ENCODE measurements at places on chromosomes 12 and 14.
A peak's percentile ranks its signal among the peaks of the same experiment; 100 is the strongest.

- no peak for DNase-seq
Observed at GRCh38 chr12:5511644-5512600, 80.0 kb downstream of the NTF3 start.

- no peak for DNase-seq
Observed at GRCh38 chr12:130945786-130946492, 7.8 kb upstream of the ADGRD1 start.

GRCh38 chr14:89787525-89787924 is 167.0 kb downstream of the EFCAB11 start:
- DNase-seq = no peak

GRCh38 chr14:55546212-55546874 is 33.7 kb upstream of the KTN1 start:
- DNase-seq = no peak

DNA sequence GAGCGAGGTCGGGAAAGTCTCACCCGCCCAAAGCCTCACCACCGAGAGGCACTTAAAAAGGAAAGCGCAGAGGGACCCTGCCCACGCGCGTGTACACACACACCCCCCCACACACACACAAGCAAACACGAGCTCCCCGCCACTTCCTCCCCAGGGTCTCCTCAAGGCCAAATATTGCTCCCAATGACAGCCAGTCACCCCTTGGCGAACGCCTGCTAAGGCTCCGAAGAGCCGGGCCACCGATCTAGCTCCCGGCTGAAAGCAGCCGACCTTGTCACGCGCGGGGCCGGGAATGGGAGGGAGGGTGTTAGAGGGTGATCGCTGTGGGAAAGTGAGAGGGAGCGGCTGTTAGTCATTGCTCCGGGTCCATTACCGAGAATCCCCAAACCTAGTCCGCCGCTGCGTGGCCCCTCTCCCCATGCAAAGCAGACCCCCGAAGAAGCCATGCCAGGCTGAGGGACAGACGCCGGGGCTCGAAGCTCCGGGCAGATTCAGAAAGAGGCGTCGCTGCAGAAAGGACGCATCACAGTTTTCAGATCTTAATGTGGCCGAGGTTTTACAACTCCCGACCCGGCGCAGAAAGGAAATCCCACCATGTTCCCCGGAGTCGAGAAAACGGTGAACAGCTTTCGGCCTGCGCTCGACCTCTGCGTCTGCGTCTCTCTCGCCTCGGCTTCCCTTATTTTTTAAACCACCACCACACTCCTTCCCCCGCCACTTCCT is 2.6 kb downstream of the BMP4 start:
- DNase-seq = no peak

- no peak for DNase-seq
Observed at GRCh38 chr12:19959353-19959752, 409.0 kb upstream of the PDE3A start.

- DNase-seq = no peak
Observed at GRCh38 chr12:52543985-52544883, 8.7 kb downstream of the KRT71 start.

DNA sequence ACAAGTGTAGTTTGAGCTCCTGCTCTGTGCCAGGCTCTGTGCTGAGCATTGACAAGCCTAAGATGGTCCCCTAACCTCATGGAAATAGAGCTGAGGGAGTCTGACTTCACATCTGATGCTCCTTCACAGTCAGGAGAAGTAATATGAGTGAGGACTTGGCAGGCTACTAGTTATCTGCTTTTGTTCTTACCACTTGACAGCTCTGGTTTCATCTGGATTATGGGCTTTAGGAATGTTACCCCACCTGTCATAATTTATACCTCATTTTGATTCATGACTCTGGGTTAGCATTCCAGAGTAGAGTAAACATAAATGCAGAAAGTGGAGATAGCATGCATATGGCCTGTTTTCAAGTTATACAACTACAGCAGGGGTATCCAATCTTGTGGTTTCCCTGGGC is 40.5 kb downstream of the ATP6V1D start:
- no peak for DNase-seq

- no peak for DNase-seq
Observed at GRCh38 chr12:127811988-127812387, 455.0 kb upstream of the TMEM132C start.

GRCh38 chr14:101001311-101002069 is 98.0 kb upstream of the RTL1 start:
- no peak for DNase-seq

- peak; percentile 77 for DNase-seq
Observed at GRCh38 chr14:21476523-21476924, 235 bp downstream of the RAB2B start.

GRCh38 chr14:85401384-85401783 is 128.6 kb upstream of the FLRT2 start:
- DNase-seq = no peak

- DNase-seq = no peak
Observed at GRCh38 chr14:99322731-99323599, 51.0 kb upstream of the BCL11B start.

GRCh38 chr12:121921066-121921465 is 2.7 kb downstream of the CFAP251 start:
- no peak for DNase-seq

- DNase-seq = no peak
Observed at GRCh38 chr12:46676396-46676795, 149.4 kb downstream of the SLC38A4 start.

DNA sequence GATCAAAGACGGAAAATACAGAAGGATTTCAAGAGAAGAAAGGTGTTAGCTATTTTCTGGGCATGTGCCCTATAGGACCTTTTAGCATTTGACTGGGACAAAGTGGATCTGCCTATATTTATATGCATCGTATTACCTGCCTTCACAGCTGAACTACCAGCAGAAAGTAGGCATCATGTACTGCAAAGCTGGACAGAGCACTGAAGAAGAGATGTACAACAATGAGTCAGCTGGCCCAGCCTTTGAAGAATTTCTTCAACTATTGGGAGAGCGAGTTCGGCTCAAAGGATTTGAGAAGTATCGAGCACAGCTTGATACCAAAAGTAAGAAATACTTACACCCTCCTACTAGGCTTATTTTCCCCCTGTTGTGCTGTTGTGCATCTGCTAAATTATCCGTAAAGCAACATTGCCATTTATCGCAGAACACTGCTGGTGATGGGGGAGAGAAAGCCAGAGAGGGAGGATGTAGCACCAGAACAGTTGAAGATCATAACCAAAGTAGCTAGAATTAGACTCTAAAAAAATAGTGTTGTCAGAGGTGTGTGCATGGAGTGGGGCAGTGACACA is 282.0 kb upstream of the RGS6 start:
- no peak for DNase-seq

GRCh38 chr12:4164559-4165558 is 108.7 kb upstream of the CCND2 start:
- DNase-seq = peak; percentile 15

DNA sequence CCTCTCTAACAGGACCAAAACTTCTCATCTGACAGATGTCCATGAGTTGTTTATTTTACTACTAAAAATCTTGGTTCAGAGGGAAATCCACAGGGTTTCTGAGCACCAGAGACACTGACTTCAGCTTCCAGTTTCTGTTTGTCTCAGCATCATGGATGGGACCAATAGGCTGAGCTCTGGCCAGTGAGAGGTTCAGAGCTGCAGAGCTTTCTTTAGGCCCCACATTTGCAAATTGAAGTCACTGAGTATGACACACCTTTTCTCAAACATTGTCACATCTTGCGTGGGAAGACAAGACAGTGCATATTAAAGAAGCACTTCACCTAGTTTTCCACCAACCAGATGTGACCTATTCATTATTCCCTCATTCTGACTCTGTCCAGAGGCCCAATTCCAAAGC is 45.2 kb downstream of the RDH12 start:
- DNase-seq = no peak

DNA sequence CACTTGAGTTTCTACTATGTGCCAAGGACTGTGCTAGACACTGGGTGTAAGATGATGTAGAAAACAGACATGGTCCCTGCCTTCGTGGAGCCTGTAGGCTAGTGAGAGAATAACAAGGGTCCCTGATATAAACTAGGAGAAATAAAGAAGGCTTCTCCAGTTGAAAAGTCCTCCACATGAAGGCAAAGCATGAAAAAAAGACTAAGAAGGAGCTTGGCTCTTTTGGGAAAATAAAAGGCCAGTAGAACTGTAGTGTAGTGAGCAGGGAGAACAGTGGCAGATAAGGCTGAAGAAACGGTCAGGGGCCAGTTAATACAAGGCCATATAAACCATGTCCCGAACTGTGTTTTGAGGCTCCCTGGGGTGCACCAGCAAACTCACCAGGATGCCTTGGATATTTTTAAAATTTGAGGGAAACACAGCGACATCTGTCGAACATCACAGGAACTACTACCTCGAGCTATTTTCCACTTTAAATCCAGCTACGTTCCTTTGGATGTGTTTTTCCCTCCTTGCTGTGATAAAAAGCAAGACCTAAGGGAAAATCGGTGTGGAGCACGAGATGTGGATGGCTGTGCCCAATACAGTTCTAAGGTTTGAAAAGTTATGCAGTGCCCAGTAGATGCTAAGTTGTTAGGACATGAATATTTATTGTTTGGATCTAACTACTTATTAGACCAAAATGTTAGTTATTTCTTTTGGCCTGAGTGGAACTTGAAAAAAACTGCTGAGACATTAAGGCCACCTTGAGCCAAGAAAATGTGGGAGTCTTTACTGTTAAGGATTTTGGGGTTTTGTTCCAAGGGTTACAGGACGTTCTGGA is 8.5 kb upstream of the CFL2 start:
- DNase-seq = no peak

DNA sequence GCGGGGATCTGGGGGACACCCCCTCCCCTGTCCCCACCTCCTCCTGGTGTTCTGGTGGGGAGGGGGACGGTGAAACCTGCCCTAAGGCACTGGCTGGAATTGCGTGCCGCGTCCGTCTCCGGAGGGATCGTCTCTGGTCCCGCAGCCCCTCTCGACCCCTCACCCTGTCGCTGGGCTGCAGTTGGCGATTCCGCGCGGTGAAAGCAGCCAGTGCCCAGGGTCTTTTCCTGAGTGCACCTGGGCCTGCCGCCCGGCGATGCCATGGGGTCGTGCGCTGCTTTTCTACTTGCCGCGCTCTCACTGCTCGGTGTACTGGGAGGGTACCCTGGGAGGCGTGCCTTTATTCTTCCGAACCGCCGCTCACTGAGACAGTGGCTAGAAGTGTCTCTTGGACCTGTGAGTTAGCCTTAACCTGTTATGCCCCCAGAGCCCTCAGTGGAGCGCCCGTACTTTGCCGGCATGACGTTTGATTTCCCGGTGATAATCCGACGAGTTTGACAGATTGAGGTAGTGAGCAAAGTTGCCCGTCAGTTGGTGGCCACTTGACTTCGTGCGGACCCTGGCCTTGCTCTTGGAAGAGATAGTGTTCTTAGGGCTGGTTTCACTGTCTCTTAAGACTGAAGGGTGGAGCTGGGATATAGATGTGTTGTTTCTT is 788 bp downstream of the SFSWAP start:
- DNase-seq = no peak

- no peak for DNase-seq
Observed at GRCh38 chr14:44567997-44568396, 60.9 kb upstream of the FSCB start.

GRCh38 chr12:26399381-26399780 is 204.0 kb downstream of the SSPN start:
- DNase-seq = no peak

GRCh38 chr12:72982356-72982755 is 710.2 kb downstream of the TRHDE start:
- no peak for DNase-seq

DNA sequence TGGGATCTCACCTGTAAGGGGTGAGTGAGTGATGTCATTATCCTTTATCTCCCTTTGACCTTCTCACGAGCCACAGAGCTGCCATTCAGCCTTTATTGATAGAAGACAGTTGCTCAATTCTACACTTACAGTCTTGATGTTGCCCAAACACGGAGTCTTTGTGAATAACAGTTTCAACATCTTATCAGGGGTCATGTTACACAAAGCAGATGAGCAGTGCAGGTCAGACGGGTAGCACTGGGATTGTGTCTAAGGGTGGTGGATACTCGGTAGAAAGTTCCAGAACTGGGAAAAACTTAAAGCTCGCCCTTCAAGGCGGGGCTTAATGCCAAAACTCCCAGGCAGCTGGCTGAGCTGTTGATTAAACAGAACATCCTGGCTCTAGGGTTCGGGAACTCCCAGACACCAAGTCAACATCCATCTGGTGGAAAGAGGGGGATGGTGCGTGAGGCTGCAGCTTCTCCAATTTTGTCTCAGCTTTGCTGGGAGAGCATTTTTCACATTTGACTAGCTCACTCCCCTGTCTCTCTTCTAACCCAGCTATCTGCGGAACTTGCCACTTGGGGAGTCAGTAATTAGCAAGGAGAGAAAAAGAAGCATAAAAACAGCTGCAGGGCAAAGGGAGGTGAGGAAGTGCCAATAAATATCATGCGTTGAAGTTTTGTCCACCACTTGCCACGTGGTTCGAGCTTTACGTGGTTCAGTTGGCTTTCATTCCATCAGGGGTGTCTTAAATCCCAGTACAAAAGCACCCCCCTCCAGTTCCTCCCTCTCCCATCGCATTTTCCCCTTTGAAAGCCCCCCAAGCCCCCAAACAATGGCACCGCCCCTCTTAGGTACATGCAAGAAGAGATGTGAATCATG is 31.0 kb downstream of the FOXN4 start:
- DNase-seq = no peak

DNA sequence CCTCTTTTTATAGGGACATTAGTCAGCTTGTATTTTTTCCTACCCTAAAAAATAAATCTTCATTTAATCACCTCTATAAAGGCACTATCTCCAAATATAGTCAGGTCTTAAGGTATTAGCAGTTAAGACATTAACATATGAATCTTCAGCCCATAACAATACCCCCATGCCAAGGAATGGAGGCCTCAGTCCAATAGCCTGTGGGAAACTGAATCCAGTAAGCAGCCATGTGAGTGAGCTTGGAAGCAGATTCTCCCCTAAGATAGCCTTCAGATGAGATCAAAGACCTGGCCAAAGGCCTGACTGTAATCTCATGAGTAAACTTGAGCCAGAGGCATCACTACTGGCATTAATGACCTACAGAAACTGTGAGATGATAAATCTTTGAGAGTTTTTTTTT is 232.1 kb upstream of the SYT10 start:
- DNase-seq = no peak

GRCh38 chr12:71426300-71427047 is 13.1 kb upstream of the LGR5 start:
- no peak for DNase-seq

GRCh38 chr12:93784339-93785086 is 107.3 kb downstream of the CRADD start:
- no peak for DNase-seq

- no peak for DNase-seq
Observed at GRCh38 chr14:22305607-22306006, 283.4 kb downstream of the DAD1 start.

DNA sequence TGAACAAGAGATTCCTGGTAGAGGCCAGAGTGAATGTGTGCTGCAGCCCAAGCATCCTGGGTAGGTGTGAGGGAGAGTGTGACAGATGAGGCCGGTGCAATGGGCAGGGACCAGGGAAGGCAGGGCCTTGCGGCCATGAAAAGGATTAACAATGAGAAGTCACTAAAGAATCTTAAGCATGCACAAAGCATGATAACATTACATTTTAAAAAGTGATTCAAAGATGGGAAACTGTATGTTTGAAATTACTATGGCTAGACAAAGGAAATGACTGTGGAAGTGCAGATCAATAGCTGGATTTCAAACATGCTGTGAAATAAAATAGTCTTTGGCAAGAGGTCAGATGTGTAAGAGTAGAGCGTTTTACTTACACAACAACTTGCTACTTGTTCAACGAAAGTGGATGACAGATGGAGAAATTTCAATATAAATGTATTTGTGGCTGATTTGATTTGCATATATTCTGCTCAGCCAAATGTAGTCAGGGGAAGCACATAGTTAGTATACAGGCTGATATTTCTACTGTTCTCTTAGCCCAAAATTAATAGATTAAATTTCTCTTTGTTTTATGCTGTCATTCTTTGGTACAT is 175.5 kb downstream of the CCDC59 start:
- no peak for DNase-seq

GRCh38 chr14:26410189-26410685 is 187.6 kb downstream of the NOVA1 start:
- DNase-seq = no peak

Measured in activated gamma-delta T cell (primary cell).